ENCODE measurements at places on chromosomes 7 and 10.

DNA sequence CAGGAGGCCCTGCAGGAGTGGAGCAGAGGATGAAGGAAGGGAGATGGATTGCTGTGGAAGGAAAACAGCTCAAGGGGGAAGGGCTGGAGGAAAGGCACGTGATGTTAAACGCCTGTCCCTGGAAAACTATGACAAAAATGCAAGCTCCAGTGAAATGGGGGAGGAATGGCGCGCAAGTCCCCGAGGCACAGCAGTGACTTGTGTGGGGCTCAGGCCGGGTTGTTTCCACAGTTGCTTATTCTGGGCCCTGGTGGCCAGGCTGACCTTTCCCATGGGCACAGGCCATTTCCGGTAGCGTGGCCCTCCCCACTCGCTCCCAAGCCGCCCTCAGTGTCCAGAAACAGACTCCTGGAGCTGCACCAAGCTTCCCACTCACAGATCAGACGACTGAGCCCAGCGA lies 68.1 kb upstream of the PDGFA start:
- DNase-seq, result no peak

GRCh38 chr7:154842591-154842990 lies 160.3 kb downstream of the PAXIP1 start:
- no peak for DNase-seq

DNA sequence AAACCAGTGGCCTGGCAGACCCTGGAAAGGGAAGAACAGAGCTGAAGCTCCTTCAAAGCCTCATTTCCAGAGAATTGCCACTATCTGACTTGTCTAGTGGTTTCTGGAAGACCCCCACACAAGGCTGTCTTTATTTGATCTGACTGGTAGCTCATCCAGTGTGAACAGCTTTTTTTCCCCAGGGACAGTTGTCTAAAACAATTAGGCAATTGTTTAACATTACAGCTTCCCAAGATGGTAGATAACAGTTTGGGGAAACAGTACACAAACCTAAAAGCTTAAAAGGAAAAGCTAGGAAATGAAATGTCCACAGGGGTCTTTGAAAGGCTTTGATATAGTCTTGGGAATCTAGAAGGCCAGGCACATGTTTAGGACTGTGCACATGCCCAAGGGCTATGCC lies 203.4 kb upstream of the CTBP2 start:
- DNase-seq, result no peak

DNA sequence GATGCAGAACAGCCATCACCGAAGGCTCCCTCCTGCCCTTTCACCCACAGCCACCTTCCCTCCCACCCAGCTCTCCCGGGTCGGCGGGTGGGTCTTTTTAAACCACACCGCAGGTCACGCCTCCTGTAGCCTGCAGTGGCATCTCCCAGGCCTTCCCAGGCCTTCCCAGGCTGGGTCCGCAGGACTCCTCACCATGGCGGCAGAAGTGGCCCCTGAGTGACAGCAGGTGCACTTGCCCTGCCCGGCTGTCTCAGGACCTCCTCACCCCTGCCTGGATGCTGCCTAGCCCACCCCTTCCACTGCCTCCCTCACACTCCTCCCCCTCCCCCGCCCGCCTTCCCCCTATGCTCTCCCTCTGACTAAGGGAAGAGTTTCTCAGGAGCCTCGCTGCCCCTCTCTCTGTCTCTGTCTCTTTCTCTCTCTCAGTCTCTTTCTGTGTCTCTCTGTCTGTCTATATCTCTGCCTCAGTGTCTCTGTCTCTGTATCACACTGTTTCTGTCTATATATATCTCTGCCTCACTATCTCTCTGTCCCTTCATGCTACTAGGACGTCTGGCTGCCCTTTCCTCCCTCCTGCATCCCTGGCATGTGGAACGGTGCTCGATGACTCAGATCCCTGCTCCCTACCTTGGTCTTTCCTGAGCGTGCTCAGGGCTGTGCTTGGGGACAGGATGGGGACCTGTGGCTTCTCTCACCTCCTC lies 57.5 kb downstream of the GLRX3 start:
- no peak for DNase-seq

GRCh38 chr10:91164520-91165065 lies 55.9 kb upstream of the PCGF5 start:
- peak; percentile 10 for DNase-seq

DNA sequence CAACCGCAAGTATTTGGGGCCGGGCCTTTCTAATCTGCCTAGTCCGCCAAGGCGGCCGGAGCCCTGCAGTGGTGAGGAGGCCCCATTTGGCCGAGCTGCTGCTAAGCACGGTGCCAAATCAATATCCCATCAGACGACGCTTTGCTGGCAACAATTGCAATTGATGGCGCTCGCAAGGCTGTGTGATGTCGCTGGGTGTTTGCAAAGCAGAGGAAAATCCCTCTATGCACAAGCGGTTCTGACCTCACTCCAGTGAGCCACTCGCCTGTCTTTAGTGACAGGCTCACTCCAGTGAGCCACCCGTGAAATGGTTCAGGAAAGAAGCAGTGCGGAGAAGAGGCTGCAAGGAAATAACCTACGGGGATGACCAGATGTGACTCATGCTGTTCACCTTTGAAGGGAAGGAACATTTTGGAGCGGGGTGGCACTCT lies 18.3 kb upstream of the PDE1C start:
- DNase-seq, result no peak

GRCh38 chr7:13115157-13115772 lies 427.8 kb downstream of the ARL4A start:
- no peak for DNase-seq

- no peak for DNase-seq
Observed at GRCh38 chr10:29120216-29120615, 168.7 kb upstream of the LYZL1 start.

GRCh38 chr7:30771880-30772425 lies 736 bp downstream of the MINDY4 start:
- no peak for DNase-seq

DNA sequence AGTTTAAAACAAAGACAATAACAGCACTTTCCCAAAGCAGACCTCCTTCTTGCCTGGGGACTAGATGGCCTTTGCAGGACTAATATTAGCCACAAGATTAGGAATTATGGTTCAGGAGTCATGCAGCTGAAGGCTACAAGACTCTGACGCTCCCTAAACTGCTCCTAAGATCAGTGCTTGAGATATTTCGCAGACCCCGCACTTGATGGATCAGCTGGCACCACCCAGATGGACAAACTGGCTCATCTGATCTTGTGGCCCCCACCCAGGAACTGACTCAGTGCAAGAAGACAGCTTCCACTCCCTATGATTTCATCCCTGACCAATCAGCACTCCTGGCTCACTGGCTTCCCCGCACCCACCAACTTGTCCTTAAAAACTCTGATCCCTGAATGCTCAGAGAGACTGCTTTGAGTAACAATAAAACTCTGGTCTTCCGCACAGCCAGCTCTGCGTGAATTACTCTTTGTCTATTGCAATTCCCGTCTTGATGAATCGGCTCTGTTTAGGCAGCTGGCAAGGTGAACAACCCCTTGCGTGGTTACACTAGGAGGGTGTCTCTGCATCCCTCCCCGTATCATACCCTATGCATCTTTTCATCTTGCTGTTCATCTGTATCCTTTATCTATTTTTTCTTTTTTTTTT lies 26.9 kb upstream of the NRBF2 start:
- DNase-seq, result no peak

GRCh38 chr7:150406567-150407421 lies 27.7 kb downstream of the ZNF775 start:
- peak; percentile 21 for DNase-seq

- no peak for DNase-seq
Observed at GRCh38 chr7:133320891-133321290, 68.0 kb downstream of the EXOC4 start.

- no peak for DNase-seq
Observed at GRCh38 chr10:114953047-114953446, 15.1 kb downstream of the TRUB1 start.

- DNase-seq, result no peak
Observed at GRCh38 chr7:12504149-12504548, 66.4 kb upstream of the SCIN start.

DNA sequence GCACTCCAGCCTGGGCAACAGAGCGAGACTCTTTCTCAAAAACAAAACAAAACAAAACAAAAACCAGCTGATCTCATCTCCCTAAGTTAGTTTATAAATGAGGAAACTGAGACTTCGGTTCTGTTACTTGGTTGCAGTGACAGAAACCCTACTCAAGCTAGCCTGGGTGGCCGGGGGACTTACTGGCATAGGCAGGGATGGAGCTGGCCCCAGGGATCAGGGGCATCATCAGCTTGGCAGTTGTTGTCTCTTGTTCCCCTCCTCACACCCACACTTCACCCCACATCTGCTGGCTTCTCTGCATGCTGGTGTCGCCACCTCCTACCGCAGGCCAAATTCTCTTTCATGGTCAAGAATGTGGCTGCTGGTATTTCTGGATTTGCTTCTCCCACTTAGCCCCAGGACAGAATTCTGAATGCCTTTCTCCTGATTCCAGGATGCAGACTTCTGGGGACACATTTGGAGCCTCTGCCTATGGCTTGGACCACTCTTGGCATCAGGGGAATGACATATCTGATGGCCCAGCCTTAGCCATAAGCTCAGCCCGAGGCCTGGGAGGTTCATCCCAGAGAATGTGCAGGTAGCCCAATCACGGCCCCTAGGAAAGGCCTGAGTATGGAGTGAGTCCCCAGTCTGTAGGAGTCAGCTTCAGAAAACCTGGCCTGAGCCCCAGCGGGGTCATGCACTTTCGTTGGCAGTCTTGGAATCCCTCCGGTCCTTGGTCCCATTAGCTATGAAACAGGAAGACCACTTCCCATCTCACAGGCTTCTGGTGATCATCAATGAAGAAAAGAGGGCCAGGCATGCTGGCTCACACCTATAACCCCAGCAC lies 41.6 kb upstream of the CTBP2 start:
- no peak for DNase-seq

GRCh38 chr10:113002449-113002777 lies 52.4 kb downstream of the TCF7L2 start:
- no peak for DNase-seq

DNA sequence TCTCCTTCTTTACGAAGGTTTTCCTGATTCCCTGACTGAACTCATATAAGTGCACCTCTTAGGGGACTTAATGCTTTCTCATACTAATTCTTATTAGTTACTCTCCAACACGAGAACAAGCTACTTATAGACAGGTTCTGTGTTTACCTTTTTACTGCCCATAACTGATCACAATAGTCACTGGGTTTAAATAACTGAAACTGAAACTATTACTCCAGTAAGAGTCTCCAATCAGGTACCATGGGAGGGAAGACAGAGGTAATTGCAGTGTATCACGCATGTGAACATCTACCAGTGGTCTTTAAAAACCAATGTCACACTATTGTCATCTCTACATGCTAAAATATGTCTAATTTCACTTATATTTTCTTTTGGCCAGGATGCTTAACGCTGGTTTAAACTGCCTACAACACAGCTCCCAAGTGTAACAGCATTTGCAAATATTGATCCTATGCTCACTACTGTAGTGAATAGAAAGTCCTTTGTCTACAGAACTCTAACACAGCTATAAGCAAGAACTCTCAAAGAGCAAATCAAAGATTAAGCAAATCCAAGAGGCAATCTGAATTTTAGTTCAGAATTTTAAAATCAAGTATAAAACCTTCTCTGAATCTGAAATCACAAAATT lies 3.6 kb downstream of the GDI2 start:
- no peak for DNase-seq

GRCh38 chr7:30898411-30898810 lies 13.2 kb upstream of the AQP1 start:
- DNase-seq, result no peak

GRCh38 chr7:124030964-124031363 lies 1.9 kb downstream of the TMEM229A start:
- no peak for DNase-seq

DNA sequence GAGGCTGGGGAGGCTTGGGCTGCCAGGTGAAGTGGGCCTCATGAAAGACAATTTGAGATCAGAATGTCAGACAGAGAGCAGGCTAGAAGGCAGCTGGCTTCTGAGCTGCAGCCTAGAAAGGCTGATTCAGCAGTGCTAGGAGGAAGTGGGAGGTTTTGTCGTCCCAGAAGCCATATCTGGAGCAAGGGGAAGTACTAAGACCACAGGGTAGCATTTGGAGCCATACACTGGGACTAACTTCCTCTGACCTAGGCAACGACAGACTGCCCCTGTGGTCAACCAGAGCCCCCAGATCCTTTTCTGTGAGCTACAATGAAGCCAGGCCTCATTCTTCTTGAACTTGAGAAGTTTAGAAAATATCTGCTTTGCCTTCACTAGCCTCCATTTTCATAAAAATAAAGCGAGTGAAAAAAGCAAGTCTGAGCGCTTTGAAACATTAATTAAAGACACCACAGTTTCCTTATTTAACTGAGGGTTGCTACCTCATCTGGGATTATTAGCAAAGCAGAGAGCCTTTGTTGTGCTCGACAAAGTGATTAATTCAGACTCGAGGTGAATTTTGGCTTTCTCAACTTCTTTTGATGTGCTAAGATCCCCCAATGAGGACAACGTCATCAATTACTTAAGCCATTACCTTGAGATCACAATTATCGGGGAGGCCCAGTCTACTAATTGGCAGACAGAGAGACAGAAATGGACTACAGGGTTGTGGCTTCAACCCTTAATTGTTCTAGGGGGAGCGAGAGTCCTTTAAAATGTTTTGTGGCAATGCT lies 26.6 kb downstream of the TBXAS1 start:
- DNase-seq, result peak; percentile 41

- no peak for DNase-seq
Observed at GRCh38 chr10:98609265-98609664, 162.5 kb upstream of the HPS1 start.

DNA sequence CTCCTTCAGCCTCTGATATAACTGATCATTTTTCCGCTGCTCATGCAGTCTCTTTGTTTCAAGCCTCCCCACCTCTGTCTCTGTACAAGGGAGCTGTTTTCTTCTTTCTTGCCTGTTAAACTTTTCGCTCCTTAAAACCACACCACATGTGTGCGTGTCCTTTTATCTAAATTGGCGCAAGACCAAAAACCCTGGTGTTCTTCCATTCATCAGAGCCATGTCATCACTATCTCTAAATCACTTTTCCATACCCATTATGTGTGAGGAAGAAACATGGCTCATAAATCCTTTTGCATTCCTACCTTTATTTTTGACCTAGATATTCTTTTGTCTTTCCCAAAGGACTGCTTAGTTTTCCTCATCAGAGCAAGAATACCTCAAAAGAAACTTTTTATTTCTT lies 239.0 kb upstream of the IMMP2L start:
- DNase-seq, result no peak

- DNase-seq, result no peak
Observed at GRCh38 chr7:3338161-3338560, 37.1 kb downstream of the SDK1 start.

Measured in CD4-positive, alpha-beta T cell treated with Interferon alpha-2 for 1 hour (primary cell).